ENCODE measurements at places on chromosomes 2 and 18. TPM values are rescaled to one million over a fixed set of nuclear protein-coding genes. Genes with fewer than 3 reads are reported as not detected.

Gene STPG4
- not detected for total RNA-seq

Gene TUBB6
- total RNA-seq: 64.8 TPM

GRCh38 chr2:158912765-158913164 is 55.7 kb upstream of the TANC1 start:
- no peak overlapping the region for H3K27ac ChIP-seq
- H3K36me3 ChIP-seq: no peaks in the 10 kb centered on the region
- peaks cover 9% of the 10 kb centered on the region for H3K4me1 ChIP-seq
- H3K27me3 ChIP-seq: no peaks in the 10 kb centered on the region
- H3K4me3 ChIP-seq: no peak overlapping the region
- no peak for DNase-seq

DNA sequence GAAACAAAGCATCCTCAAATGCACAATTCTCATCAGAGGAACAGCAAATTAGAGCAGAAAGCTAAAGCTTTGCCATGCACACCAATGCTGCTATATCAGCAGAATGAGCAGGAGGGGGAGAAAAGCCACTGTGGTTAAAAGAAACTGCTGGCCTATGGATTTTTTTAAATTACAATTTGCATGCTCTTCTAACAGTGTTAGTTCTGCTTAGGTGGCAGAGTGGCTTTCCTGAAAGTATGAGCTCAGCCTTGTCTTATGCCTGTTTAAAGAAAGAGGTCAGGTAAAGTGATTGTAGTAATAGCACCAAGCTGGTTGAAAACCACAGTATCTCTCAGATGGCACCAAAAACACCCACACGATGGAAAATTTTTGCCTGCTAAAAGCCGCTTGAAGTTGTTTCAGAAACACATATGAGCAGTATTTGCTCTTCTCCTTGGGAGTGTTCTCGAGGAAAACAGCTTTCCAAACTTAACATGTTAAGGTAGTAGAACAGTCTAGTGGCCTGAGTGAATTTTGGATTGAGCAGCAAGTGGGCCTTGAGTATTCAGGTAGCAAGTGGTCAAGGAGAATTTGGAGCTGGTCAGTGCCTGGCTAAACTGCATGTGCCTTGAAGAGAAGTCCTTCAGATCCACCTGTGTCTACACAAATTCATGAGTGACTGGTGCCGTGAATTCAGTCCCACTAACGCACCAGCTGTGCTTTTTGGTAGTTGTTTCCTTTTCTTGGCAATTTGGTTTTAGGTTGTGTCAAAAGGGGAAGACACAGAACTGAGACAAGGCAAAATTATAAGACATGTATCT is 19.6 kb upstream of the NDUFV2 start:
- no peak overlapping the region for H3K27ac ChIP-seq
- H3K4me1 ChIP-seq: no peaks in the 10 kb centered on the region
- DNase-seq: no peak
- H3K36me3 ChIP-seq: no peaks in the 10 kb centered on the region
- no peaks in the 10 kb centered on the region for H3K27me3 ChIP-seq

DNA sequence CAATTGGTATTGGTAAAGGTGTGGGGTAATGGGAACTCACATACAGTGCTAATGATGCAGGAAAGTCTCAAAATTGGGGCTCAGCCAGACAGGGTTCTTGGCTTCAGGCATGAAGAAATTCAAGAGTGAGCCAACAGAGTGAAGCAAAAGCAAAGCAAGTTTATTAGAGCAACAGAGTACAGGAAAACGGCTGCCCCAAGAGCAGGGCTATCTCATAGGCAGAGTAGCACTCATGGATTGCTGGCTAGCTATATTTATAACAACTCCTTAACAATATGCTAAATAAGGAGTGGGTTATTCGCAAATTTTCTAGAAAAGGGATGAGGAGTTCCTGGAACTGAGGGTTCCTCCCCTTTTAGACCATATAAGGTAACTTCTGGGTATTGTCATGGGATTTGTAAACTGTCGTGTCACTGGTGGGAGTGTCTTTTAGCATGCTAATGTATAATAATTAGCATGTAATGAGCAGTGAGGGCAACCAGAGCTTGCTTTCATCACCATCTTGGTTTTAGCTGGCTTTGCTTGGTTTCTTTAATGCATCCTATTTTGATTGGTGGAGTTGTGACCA is 233.8 kb upstream of the NOL4 start:
- no peak overlapping the region for H3K27ac ChIP-seq
- DNase-seq: no peak
- H3K4me3 ChIP-seq: no peak overlapping the region
- H3K36me3 ChIP-seq: no peaks in the 10 kb centered on the region
- H3K4me1 ChIP-seq: no peaks in the 10 kb centered on the region
- H3K27me3 ChIP-seq: no peaks in the 10 kb centered on the region

DNA sequence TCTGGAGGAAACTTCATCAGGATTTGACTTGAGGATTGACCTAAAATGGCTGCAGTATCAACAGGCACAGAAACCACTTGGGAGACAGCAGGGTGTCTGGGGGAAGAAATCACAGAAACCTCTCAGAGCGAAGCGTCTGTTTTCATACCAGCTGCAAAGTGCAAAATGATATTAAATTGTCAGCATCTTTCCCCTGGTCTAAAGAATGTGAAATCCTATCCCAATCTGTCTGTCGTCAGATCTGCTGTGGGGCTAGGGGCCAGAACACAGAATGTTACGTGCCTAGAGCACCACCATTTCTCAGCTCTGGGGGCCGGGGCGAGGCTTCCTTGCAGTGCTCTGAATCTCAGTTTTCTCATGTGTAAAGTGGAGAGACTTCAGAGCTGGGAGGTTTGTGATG is 54.1 kb upstream of the MYCN start:
- no peak overlapping the region for H3K4me3 ChIP-seq
- no peaks in the 10 kb centered on the region for H3K27me3 ChIP-seq

DNA sequence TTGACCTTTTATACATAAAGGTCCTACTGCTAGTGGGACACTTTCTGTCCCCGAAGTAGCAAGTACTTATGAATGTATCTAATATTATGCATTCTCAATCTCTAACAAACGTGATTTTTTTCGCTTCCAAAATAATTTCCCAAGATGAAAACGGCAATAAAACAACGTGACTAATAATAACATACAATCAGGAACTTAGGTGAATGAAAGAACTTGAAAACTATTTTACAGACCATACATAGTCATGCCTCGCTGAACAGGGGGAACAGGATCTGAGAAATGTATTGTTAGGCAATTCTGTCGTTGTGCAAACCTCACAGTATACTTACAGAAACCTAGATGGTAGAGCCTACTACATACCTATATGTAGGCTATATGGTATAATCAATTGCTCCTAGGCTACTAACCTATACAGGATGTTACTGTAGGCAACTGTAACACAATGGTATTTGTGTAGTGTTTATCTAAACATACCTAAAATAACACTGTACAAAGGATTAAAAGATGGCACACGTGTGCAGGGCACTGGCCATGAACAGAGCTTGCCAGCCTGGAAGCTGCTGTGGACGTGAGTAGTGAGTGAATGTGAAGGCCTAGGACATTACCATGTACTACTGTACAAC is 2.5 kb downstream of the RTN4 start:
- no peak for DNase-seq
- no peaks in the 10 kb centered on the region for H3K27me3 ChIP-seq
- H3K36me3 ChIP-seq: no peaks in the 10 kb centered on the region
- peak overlapping the region; percentile 91 for H3K4me3 ChIP-seq
- H3K27ac ChIP-seq: peak overlapping the region; percentile 97

Gene ADAM23
- 57.9 TPM for total RNA-seq

GRCh38 chr18:63069496-63069895 is 250.1 kb downstream of the BCL2 start:
- no peak overlapping the region for H3K27ac ChIP-seq
- no peak for DNase-seq
- no peaks in the 10 kb centered on the region for H3K36me3 ChIP-seq
- H3K4me1 ChIP-seq: no peaks in the 10 kb centered on the region
- H3K27me3 ChIP-seq: no peaks in the 10 kb centered on the region
- no peak overlapping the region for H3K4me3 ChIP-seq

- H3K4me3 ChIP-seq: no peak overlapping the region
- no peaks in the 10 kb centered on the region for H3K4me1 ChIP-seq
- H3K27me3 ChIP-seq: no peaks in the 10 kb centered on the region
- H3K36me3 ChIP-seq: no peaks in the 10 kb centered on the region
- DNase-seq: no peak
Measured at GRCh38 chr2:108409768-108410167, 32.0 kb downstream of the SULT1C4 start.

Gene ALK
- total RNA-seq: not detected

- H3K27ac ChIP-seq: peak overlapping the region; percentile 59
- no peaks in the 10 kb centered on the region for H3K36me3 ChIP-seq
- H3K4me3 ChIP-seq: no peak overlapping the region
- no peaks in the 10 kb centered on the region for H3K27me3 ChIP-seq
- H3K4me1 ChIP-seq: peaks cover 11% of the 10 kb centered on the region
Measured at GRCh38 chr2:62306751-62307468, 111.0 kb downstream of the B3GNT2 start.

Gene G6PC2
- 0.12 TPM for total RNA-seq

DNA sequence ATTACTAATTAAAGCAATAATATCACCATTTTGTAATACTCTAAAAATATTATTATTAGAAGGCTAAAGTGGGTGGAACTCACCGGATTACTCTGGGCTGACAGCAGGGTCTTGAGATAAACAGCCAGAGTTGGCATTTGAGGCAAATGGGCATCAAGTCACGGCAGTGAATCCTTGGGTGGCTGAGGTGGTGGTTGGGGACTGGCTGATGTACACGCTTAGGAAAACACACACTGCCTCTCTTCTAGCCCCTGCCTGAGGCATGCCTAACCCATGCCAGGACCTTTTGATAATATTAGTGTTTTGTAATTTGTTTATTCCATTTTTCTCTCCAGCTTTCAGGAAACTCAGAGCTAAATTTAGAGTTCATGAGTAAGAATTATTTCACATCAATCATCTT is 76.8 kb downstream of the ACKR3 start:
- DNase-seq: no peak
- no peak overlapping the region for H3K4me3 ChIP-seq
- H3K27me3 ChIP-seq: no peaks in the 10 kb centered on the region
- H3K36me3 ChIP-seq: no peaks in the 10 kb centered on the region
- no peak overlapping the region for H3K27ac ChIP-seq

DNA sequence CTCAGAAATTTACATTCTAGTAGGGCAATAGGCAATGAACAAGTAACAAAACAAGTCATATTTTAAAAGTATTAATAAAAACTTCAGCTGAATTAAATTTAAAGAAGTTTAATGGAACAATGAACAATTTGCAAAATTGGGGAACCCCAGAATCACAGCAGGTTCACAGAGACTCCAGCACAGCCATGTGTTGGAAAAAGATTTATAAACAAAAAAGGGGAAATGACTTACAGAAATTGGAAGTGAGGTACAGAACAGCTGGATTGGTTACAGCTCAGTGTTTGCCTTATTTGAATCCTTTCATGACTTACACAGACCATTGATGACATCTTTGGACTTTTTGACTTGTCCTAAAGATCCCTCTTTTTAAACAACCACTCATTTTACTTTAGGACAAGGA is 179.9 kb upstream of the SCN7A start:
- H3K4me1 ChIP-seq: no peaks in the 10 kb centered on the region
- no peaks in the 10 kb centered on the region for H3K27me3 ChIP-seq
- DNase-seq: no peak
- no peak overlapping the region for H3K4me3 ChIP-seq

- peaks cover 39% of the 10 kb centered on the region for H3K36me3 ChIP-seq
- no peaks in the 10 kb centered on the region for H3K27me3 ChIP-seq
Measured at GRCh38 chr2:203043226-203043625, 28.6 kb downstream of the NBEAL1 start.

- no peak overlapping the region for H3K4me3 ChIP-seq
- no peaks in the 10 kb centered on the region for H3K4me1 ChIP-seq
- no peaks in the 10 kb centered on the region for H3K36me3 ChIP-seq
- no peaks in the 10 kb centered on the region for H3K27me3 ChIP-seq
Measured at GRCh38 chr2:149100739-149101699, 62.5 kb downstream of the LYPD6B start.

Gene USP40
- 16.2 TPM for total RNA-seq

Gene IL1R2
- 2.6 TPM for total RNA-seq

DNA sequence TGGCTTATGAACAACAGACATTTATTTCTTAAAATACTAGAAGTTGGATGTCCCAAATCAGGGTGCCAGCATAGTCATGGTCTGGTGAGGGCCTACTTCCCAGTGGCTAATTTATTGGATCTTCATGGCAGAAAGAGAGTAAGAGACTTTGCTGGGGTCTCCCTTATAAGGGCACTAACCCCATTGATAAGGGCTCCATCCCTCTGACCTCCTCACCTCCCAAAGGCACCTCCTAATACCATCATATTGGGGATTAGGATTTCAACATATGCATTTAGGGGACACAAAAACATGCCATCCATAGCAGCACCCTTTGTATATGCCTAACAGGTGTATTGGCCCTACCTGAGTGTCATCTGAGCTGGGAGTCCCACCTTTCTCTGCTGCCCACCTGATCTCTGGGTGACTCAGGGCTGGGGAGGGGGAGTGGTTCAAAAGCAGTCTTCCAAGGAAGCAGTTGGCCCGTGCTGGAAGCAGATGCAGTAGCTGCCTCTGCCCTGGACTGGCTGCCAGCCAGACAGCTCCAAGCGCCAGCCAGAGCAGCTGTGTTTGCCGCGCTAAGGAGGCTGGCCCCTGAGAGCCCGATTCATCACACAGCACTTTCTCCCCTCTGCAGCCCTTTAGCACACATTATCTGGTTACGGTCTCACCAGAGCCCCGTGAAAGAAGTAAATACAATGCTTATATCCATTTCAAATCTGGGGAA is 84.6 kb downstream of the SMAD7 start:
- no peaks in the 10 kb centered on the region for H3K36me3 ChIP-seq
- H3K27ac ChIP-seq: no peak overlapping the region
- no peak overlapping the region for H3K4me3 ChIP-seq

GRCh38 chr18:23523429-23524212 is 20.3 kb downstream of the RMC1 start:
- DNase-seq: no peak
- no peak overlapping the region for H3K4me3 ChIP-seq
- H3K36me3 ChIP-seq: peaks cover 60% of the 10 kb centered on the region

Gene SCYGR4
- not detected for total RNA-seq

GRCh38 chr18:62170857-62171256 is 16.0 kb downstream of the PIGN start:
- no peaks in the 10 kb centered on the region for H3K36me3 ChIP-seq
- H3K27me3 ChIP-seq: no peaks in the 10 kb centered on the region
- H3K4me1 ChIP-seq: peaks cover 5% of the 10 kb centered on the region
- H3K4me3 ChIP-seq: no peak overlapping the region
- DNase-seq: no peak
- H3K27ac ChIP-seq: no peak overlapping the region

Gene ASAP2
- 14.7 TPM for total RNA-seq

Gene ONECUT2
- total RNA-seq: 0.02 TPM

DNA sequence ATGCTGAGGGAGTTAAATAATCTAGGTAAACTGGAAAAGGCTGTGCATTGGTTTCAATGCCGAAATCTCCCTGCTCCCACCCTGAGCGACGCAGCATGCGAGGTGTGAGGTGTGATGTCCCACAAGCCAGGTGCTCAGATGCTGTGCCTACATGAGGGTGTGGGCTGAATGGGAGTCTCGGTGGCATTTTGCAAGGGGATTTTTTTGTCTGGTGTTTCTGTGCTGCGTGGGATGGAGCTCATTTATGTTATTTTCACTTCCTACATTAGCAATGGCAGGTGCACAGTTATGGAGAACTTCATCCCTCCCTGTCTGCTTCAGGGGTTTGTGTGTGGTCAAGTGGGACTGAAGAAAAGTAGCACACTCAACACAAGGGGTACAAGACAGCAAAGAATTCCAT is 110.2 kb upstream of the CCDC68 start:
- H3K27ac ChIP-seq: no peak overlapping the region
- H3K4me3 ChIP-seq: no peak overlapping the region
- no peak for DNase-seq
- no peaks in the 10 kb centered on the region for H3K4me1 ChIP-seq
